Fibroblast of villous mesenchyme (primary cell): ENCODE measurements at places on chromosomes 12 and 14. TPM values are rescaled to one million over a fixed set of nuclear protein-coding genes. Genes with fewer than 3 reads are reported as not detected.

The GRIN2B gene
- under 0.01 TPM in 1 of 2 replicates, not detected in the other for total RNA-seq

- DNase-seq: peak; percentile 97
These were observed 10.6 kb downstream of the CEP128 start for GRCh38 chr14:80930836-80931389.

The LRP1 gene
- 228 and 277 TPM in 2 replicates for total RNA-seq

DNA sequence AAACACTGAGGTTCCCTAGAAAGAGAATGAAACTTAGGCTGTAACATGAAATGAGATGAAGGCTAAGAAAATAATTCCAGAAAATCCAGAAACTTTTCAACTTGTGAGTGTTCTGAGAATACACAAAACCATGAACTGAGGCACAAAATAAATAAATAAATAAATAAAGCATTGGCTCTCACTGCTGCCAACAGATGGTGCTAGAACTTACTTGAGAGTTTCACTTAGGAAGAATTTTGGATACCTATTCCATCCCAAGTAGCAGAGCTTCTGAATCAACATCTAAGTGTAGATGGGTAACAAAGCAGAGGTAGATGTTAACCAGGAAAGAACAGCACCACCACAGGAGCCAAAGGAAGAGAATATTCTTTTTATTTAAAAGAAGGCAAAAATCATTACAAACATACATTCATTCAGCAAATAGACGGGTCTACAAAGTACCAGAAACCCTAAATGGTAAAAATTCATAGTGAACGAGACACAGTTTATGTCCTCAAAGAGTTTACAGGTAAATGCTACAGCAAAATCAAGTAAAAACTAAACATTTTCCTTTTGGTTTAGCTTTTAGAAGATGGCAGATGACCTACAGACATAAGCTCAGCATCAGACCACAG, 16.7 kb downstream of the EPS8 start:
- DNase-seq: peak; percentile 40

- DNase-seq: no peak
These were observed 333.7 kb upstream of the FKBP4 start for GRCh38 chr12:2461046-2461445.

The ERP27 gene
- not detected in 2 replicates for total RNA-seq

- no peak for DNase-seq
These were observed 149.5 kb downstream of the PRIMA1 start for GRCh38 chr14:93638790-93639189.

GRCh38 chr12:25263594-25263993, 12.9 kb upstream of the KRAS start:
- DNase-seq: no peak

- DNase-seq: no peak
These were observed 658.0 kb upstream of the MDGA2 start for GRCh38 chr14:48333221-48333920.

The INHBE gene
- total RNA-seq: 1.7 and 4.5 TPM in 2 replicates

GRCh38 chr12:14577344-14577743, 9.7 kb upstream of the PLBD1 start:
- peak; percentile 18 for DNase-seq

The SYCP3 gene
- under 0.01 and 0.32 TPM in 2 replicates for total RNA-seq

- no peak for DNase-seq
These were observed 15.1 kb upstream of the AMN start for GRCh38 chr14:102907303-102907844.

GRCh38 chr12:91074851-91075250, 17.0 kb upstream of the KERA start:
- DNase-seq: no peak

DNA sequence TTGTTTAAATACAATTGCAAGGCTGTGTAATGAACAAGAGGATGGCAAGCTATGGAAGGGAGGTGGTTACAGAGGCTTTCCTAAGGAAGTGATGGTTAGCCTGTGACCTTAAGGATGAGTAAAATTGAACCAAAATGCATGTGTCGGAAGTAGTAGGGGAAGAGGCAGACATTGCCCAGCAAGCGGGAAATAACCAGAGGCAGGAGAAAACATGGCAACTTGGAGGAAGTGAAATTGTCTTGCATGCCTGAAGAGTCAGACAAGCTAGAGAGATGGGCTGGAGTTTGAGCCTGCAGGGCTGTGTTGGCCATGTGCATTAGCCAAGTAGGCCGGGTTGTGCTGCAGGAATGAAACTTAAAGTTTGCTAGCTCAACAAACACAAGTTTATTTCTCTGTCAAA, 96.2 kb downstream of the BTG1 start:
- no peak for DNase-seq

DNA sequence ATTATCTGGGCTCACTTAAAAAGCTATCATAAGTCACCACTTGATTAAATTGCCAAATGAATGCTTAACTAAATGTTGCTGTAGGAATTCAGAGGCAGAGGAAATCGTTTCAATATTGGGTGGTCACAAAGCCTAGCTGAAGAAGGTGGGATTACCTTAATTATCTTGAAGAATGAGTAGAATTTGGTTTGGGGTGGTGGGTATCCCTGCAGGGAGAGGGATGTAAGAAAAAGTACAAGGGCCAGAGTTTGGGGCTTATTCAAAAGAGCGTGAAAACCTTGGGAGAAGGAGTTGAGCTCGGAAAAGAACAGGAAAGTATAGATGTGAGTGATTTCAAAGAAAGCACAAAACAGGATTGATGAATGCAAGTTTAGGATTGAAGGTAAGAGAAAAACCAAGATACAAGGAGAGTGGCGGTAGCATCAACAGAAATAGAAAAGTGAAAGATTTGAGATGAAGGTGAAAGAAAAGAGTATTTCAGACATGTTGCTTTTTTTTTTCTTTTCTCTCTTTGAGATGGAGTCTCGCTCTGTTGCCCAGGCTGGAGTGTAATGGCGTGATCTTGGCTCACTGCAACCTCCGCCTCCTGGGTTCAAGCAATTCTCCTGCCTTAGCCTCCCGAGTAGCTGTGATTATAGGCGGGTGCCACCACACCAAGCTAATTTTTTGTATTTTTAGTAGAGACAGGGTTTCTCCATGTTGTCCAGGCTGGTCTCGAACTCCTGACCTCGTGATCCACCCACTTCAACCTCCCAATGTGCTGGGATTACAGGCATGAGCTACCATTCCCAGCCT, 1.7 kb downstream of the BRMS1L start:
- DNase-seq: no peak

The MUCL1 gene
- not detected in 2 replicates for total RNA-seq

The TAS2R30 gene
- total RNA-seq: 7.4 and 9.1 TPM in 2 replicates

DNA sequence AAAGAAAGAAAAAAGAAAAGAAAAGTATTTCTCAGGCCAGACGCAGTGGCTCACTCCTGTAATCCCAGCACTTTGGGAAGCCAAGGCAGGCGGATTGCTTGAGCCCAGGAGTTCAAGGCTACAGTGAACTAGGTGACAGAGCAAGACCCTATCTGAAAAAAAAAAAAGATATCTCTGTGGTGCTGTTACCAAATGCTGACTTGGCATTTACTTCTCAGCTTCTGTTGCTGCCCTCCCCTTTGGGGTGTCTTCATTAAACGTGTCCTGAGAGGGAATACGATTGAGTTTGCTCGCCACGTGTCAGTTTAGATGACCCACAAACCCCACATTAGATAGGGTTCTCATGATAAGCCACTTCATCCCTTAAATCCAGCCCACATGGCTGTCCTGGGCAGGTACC, 4.4 kb upstream of the POLR3B start:
- DNase-seq: no peak

DNA sequence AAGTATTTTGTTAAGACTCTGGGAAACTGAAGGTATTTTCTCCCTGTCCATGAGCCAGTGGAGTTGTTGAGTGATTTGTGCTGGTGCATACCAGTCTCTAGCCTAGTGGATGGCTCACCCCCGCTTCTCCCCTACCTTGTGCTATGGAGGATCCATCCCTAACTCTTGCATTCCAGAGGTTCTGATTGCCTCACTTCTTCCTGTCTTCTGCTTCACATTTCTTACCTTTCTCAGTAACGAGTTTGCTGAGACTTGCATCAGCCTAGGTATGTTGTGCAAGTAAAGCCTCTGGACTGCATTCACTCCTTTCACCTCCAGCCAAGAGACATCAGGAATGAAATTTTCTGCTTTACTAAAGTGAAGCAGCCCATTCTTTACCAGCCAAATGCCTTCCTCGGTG, 391.6 kb downstream of the ZFP36L1 start:
- DNase-seq: peak; percentile 46

The KLRC2 gene
- not detected in 2 replicates for total RNA-seq

The IL22 gene
- not detected in 2 replicates for total RNA-seq

The GPR137C gene
- total RNA-seq: 0.32 and 0.43 TPM in 2 replicates

GRCh38 chr14:88130057-88130432, 125.1 kb downstream of the GPR65 start:
- DNase-seq: no peak

DNA sequence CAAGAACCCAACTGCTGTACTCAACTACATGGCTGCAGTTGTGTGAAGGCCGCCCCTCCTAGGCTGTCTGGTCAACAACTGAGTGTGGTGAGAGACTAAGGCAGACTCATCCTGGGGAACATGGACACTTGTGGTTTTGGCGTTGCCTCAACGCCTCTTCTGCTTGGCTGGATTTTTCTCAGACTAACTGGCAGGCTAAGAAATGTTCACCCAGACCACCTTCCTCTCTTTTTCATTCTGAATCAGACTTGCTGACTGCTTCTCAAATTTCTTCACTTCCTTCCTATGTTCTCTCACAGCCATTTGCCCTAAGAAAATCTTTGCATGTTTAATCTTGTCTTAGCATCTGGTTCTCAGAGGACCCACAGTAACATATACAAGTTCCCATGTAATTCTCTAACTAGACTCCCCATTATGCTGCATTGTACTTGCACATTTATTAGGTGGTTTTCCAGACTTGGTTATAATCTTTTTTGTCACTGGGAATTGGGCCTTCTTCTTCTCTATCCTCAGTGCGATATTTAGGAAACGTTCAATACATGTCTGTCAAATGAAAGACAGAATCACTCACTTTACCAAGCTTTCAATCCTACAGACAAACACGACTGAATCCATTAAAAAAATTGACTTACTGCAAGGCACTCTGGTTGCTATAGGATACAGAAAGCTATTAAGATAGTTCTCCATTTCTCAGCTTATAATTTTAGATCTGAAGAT, 327.6 kb downstream of the CCER1 start:
- no peak for DNase-seq
